ENCODE measurements at places on chromosomes 12 and 14. TPM values are rescaled to one million over a fixed set of nuclear protein-coding genes. Genes with fewer than 3 reads are reported as not detected.
A peak's percentile ranks its signal among the peaks of the same experiment; 100 is the strongest.

The CACNB3 gene
- 13.9 TPM for total RNA-seq

The GPR162 gene
- not detected for total RNA-seq

The PCNX4 gene
- 17.3 TPM for total RNA-seq

The SPIC gene
- not detected for total RNA-seq

The GALNT6 gene
- total RNA-seq, result not detected

The IAPP gene
- not detected for total RNA-seq

The OAS3 gene
- 8.6 TPM for total RNA-seq

- DNase-seq, result no peak
These were observed 123.2 kb upstream of the MAP1LC3B2 start for GRCh38 chr12:116435984-116436383.

DNA sequence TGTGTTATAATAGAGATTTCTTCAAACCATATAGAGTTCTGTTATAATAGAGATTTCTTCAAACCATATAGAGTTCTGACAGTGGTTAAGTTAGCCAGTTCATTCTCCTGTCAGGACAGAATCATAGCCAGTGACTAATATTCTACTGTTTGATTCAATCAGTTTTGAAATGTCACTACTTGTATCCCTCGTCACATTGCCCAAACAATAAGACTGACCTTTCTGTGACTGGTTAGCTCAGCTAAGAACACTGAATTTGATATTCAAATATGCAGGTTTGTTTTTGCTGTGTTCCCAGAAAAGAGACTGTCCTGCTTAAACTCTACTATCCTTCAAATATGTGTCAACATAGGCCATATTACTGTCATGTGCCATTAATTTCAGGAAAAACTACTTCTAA is 74.4 kb downstream of the ALG10B start:
- DNase-seq, result no peak

DNA sequence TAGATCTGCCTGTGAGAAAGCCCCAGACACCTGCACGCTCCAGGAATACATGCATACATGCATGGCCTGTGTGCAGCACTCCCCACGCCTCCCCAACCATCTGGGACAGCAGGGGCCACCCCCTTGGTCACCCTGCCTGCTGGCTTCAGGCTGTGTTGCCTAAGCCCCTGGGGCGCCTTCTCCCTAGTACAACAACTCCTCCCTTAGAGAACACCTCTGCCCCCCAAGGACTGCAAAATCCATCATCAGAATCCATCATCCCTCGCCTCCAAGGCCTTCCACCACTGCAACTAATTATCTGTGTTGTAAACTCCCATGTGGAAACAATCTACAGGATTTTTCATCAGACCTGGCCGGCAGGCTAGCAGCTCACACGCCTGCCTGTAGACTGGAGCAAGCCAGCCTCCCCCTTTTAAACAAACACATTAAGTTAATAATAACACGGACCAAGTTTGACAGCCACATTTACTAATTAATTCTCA is 36.8 kb downstream of the ZFP36L1 start:
- no peak for DNase-seq

DNA sequence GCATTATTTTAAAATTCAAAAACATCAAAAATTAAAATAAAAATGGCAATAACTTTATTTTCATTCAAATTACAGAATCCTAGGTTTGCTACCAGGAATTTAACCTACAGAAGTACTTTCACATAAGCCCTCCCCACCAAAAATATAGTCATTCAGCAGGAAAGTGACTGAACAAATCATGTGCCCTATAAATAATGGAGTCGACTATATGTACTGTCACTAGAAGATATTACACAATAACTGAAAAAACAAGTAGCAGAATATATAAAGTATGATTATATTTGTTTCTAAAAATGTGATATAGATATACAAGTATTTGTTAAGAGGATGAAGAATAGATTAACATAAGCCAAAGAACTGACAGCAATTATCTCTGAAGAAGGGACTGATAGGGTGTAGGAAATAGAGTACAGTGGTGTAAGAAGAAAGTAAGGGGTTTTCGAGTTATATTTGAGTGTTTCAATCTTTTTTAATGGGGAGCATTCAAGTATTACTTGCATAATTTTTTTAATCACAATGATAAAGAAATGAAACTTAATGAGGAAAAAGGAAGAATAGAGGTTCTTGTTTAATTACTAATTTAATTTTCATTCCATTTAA is 7.9 kb downstream of the C2CD5 start:
- no peak for DNase-seq

DNA sequence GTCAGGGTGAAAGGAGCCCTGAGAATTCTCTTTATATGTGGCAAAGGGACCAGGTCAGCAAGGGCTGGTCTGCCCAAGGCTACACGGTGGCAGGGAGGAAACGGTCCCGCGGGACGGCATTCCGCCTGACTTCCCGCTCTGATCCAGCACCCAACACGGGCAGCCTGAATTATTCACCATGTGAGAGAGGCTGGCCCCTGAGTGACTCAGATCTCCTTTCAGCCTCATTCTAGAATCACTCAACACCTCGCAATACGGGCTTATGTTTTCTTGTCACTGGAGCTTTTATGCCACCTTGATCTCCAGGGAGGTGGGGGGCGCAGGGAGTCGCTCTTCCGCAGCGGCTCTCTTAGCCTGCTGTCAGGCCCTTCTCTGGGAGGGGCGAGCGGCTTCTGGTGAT is 8.5 kb downstream of the LRTM2 start:
- DNase-seq, result no peak

GRCh38 chr14:23452237-23452636 is 16.8 kb upstream of the MYH7 start:
- no peak for DNase-seq

GRCh38 chr12:105897311-105897725 is 241.4 kb downstream of the NUAK1 start:
- no peak for DNase-seq

DNA sequence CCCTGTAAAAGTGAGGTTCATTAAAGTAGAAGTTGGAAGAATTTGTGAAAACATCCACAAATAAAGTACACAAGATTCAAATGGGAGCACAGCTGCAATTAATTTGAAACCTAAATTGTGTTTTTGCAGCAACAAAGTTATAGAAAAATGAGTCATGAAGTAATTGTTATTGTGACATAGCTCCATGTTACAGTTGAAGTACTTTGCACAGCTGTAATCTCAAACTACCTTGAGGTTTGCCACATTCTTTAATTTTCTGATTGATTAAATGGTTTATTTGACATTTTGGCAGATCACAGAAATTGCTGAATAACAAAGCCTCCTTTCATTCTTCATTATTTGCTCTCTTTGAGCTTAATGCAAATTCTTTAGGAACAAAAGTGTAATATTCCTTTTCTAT is 111.3 kb downstream of the RMST start:
- DNase-seq, result no peak

DNA sequence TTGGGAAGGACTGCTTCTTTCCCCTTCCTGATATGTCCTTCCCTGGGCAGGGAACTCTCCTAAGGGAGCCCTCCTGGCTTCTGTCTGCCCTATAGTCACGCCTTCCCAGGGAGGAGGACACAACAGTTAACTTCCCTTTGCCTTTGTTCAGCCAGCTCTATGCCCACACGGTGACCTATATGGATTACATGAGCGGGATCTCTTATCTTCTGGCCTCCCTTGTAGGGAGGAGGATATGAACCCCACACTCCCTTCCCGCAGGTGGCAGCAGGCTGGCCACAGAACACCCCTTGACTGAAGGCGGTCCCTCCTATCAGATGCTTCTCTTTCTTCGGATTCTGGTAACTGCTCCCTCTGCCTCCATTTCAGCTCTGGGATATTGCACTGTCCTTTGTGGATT is 135.6 kb upstream of the MAX start:
- no peak for DNase-seq

DNA sequence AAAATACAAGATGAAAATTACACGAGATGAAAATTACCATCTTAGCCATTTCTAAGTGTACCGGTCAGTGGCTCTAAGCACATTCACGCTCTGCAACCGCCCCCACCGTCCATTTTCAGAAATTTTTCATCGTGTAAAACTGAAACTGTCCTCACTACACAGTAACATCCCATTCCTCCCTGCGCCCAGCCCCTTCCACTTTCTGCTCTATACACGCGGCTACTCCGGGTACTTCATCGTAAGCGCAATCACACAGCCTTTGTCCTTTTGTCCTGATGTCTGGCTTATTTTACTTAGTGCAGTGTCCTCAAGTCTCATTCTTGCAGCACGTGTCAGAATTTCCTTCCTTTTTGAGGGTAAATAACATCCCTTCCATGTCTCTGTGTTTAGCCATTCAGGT is 3.6 kb upstream of the GPR132 start:
- DNase-seq, result no peak

DNA sequence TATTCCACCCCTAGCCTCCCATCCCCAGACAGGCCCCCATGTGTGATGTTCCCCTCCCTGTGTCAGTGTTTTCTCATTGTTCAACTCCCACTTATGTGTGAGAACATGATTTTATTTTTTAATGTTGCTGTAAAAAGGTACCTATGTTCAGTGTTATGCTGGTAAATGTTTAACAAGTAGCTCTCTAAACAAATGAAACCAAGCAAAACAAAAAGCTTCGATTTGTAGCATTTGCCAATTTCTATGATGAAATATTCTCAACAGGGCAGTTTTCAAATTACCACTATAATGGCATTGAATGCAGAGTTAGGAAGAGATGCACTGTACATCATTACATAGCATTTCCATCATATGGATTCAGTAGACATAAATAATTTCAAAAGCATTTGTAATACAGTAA is 410.6 kb downstream of the MDGA2 start:
- no peak for DNase-seq

- DNase-seq, result no peak
These were observed at the start of gene TBPL2 for GRCh38 chr14:55440385-55440784. TSS of gene TBPL2 (minus strand) at chr14:55440616. CDS start at chr14:55440449, 167 bp downstream.

GRCh38 chr14:41608681-41609390 is 2.2 kb downstream of the LRFN5 start:
- no peak for DNase-seq

DNA sequence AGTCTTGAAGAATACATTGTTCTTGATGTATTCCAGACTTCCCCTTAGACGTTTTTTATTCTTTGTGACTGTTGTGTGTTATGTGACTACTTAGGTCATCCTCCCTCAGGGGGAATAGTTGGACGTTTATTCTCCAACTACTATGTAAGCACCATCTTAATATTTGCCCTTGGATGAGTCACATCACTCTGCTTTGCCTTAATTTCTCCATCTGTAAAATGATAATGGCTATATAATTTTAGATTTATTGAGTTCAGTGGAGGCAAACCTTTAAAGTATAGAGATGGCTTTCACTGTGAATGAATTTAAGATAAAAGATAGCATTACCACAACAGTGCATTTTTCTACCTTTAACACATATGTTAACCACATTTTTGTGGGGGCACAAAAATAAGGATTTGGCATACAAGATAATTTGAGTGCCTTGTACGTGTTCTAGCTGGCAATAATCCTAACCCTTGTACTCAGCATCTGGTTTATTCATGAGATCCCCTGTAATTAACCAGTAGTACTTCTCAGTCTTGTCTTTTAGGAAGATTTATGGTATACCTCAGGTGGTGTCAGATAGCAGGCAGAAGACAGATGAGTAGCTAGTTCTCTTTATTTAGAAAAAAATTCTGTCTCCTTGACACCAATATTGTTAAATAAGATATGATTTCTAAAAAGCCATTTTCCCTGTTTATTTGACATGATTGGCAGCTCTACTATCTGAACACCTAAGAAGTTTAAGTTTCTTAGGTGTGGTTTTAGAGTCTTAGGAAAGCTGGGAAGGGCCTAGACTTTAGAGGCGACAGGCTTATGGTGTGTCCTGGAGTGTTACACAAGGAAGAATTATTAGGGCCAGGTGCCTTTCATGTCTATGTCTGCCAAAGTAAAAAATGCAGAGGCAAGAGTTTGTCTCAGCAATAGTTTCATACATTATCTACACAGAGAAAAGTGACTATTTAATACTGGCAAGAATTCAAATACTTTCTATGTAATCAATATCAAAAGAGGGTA is 152.3 kb downstream of the RAD51B start:
- DNase-seq, result no peak

DNA sequence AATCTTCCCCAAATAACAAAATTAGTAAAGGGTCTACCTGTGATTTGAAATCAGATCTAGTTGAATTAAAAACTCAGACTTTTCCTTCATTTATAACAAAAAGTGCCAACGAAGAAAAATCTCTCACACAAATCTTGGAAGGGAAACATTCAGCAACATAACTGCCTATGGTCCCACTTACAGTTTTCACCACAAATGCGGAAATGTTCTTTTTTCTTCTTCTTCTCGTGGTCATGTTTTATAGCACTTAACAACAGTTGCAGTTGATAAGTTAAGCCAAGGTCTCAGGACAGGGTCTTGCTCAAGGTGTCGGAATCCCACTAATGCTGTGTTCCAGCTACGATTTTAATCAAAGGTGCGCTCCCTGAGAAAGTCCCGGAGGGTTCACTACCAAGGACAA is 10.1 kb downstream of the RNASE6 start:
- no peak for DNase-seq

DNA sequence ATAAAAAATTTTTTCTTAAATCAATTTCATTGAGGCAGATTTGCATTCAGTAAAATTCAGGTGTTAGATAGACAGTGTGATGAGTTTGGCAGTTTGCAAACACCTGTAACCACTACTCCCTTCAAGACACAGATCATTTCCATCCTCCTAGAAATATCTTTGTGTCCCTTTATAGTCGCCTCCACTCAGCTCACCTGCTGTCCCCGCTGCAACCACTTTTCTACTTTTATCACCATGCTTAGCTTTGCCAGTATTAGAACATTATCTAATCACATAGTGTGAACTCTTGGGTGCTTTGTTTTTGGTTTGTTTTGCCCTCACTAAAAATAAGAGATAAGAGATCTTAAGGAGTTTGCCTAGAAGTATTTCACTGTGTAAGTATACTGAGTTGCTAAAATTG is 73.8 kb downstream of the DERA start:
- no peak for DNase-seq

DNA sequence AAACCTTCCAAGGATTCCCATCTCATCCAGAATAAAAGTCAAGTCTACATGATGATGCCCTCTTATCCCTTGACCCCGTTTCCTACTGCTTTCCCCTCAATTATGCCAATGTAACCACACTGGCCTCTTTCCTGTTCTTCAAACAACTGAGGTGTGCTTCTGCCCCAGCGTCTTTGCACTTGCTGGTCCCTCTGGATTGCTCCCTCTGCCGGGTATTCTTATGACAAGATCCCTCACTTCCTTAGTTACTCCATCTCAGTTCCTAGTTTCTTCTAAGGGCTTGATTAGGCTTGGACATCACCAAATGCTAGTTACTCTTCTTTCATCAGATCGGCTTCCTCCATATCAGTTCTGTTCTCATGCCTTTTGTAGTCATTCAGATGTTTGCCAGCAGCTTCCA is 32.7 kb upstream of the PELI2 start:
- no peak for DNase-seq

DNA sequence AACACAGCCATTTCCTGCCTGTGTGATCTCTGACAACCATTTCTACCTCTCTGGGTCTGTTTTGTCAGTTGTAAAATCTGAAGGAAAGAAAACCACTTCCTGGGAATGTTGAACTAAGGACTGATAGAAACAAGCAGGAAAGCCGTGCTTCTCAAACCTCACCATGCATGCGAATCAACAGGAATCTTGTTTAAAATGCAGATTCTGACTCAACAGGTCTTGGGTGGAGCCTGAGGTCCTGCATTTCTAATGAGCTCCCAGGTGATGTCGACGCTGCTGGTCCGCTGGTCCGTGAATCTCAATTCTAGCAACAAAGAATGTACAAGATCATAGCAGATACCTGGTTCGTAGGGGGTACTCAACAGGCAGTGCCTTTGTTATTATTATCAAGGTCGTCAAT is 38.0 kb upstream of the GPATCH2L start:
- DNase-seq, result no peak

- peak; percentile 52 for DNase-seq
These were observed 79.1 kb downstream of the KCNK13 start for GRCh38 chr14:90140956-90141316.

Measured in MG63 (cell line).